ENCODE measurements at places on chromosomes 16 and 17.

GRCh38 chr16:84617041-84617790 is 662 bp downstream of the COTL1 start:
- DNase-seq: no peak

GRCh38 chr16:27725236-27726000 is 175.5 kb downstream of the KATNIP start:
- DNase-seq: no peak

GRCh38 chr16:82400046-82400445 is 226.7 kb upstream of the CDH13 start:
- DNase-seq: no peak

- no peak for DNase-seq
These were observed 41.1 kb upstream of the DHX8 start for GRCh38 chr17:43442711-43443110.

DNA sequence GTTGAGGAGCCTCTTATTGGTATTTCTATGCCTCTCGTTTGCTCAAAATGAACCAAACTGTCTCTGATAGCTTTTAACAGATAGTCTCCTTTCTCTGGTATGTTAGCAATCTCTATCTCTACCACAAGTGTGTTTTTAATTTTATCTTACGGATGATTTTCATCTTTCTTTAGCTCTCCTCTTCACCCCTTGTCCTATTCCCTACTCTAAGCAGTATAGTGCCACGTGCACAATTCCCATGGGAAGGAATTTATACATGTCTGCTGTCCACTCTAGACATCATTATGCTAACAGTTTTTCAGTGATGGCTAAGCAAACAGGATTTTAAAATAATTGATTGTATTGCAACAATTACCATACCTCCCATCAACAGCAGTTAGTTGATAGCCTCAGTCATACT is 177.3 kb downstream of the CYB561 start:
- no peak for DNase-seq

GRCh38 chr17:82212331-82213250 is at the start of gene CCDC57:
Gene CCDC57, minus strand, starts transcription at chr17:82212842. Its CDS starts 10,898 bp downstream, at chr17:82201944.
- DNase-seq: peak; percentile 63
